ENCODE measurements at places on chromosomes 7 and 10. TPM values are rescaled to one million over a fixed set of nuclear protein-coding genes. Genes with fewer than 3 reads are reported as not detected.
A peak's percentile ranks its signal among the peaks of the same experiment; 100 is the strongest.

DNA sequence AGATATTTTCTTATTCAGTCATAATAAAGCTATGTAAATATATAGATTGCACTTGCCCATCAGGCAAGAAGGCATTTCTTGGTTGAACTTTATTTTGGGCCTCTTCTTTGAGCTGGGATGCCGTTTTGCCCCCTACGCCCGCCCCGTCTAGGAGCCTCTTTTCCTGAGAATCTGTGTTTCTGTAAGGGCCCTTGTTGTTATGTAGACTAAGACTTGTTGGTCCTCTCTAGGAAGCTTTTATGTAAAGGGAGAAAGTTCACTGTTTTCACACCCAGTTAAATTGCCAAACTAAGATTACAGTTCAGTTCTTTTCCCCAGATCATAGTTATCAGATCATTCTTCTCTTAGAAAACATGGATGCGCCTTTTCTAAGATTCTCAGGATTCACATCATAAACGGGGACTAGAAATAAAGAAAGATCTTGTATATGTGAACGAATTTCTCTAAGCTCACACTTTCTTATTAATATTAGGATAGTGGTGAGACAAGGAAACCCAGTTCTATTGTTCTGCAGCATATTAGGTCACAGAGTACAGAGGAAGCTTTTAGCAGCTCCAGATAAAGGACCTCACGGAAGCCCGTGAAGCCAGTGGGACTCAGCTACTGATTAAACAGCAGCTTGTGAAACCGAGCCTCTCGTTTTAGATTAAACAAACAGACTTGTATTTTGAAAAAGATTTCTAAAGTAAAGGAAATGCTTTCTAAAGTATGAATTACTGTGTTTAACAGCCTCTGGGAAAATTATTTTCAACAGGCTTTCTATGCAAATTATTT is 3.8 kb downstream of the LMTK2 start:
- DNase-seq, result no peak

- DNase-seq, result no peak
These were observed 20.3 kb upstream of the GIMAP2 start for GRCh38 chr7:150665089-150665748.

- peak; percentile 27 for DNase-seq
These were observed 707.8 kb downstream of the XPNPEP1 start for GRCh38 chr10:109215291-109216075.

GRCh38 chr10:131431978-131432690 is 120.6 kb upstream of the TCERG1L start:
- DNase-seq, result no peak

Gene STAMBPL1
- total RNA-seq, result 15.6 TPM

GRCh38 chr7:151735186-151735850 is 141.6 kb downstream of the PRKAG2 start:
- DNase-seq, result peak; percentile 35

- no peak for DNase-seq
These were observed 184.0 kb downstream of the GFRA1 start for GRCh38 chr10:116088985-116089384.

GRCh38 chr10:28722065-28722803 is 44.9 kb downstream of the BAMBI start:
- DNase-seq, result no peak

DNA sequence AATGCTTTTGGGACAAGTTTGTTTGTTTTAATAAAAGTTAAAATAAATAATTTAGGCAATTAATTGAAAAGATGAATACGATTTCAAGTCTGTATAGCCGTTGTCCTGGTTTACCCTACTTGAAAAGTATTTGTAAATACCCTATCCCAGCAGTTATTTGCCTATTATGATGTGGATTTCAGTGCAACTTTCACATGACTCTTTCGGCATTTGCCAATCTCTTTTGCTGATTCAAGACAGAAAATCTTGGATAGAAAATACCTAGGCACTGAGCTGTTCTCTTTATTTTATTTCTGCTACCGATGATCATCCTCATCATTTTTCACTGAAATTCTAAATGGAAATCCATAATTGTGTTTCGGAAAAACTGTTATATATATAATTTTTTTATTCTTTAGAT is 125.9 kb upstream of the FZD8 start:
- no peak for DNase-seq

- DNase-seq, result peak; percentile 89
These were observed 2.2 kb upstream of the ANTXRL start for GRCh38 chr10:46284286-46285229.

GRCh38 chr7:51140199-51141164 is 176.1 kb downstream of the COBL start:
- no peak for DNase-seq

Gene RPP30
- total RNA-seq, result 48.2 TPM

DNA sequence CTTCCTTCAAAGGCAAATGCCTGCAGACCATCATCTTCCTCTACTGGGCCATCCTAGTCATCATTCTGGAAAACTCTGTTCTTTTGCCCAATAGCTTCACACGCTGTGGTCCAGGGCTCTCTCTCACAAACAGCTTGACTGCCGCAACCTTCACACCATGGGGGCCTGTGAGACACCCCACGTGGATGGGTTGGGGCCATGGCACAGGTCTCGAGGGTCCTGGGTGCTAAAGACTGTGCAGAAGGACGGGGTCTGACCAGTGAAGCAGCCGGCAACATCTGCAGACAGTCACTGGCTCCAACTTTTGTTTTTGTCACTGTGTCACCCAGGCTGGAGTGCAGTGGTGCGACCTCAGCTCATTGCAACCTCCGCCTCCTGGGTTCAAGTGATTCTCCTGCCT is 28.1 kb downstream of the BRI3 start:
- DNase-seq, result no peak

Gene TYW1B
- total RNA-seq, result 0.78 TPM

Gene CPEB3
- 0.09 TPM for total RNA-seq

Gene XPNPEP1
- total RNA-seq, result 101 TPM

DNA sequence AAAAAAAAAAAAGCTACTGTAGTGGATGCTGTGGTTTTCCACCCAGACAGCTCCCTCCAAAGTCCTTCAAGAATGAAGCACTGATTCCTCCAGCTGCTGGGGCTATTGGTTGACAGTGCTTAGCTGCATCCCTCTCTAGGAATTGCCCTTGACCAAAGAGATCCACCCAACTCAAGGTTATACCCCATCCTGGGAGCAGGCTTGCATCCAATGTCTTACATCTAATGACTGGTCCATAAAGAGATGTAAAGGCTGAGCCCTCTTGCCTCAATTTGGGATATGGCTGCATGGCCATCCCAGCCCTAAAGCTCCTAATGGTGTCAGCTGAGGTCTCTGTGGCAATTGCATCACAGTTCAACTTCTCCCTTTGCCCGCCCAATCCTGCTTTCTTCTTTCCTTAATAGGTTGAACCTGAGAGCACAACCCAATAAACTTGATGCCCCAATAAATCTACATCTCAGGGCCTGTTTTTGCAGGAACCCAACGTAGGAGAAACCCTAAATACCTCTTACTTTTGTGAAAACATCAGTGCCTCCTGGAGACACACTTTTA is 4.4 kb downstream of the GPR37 start:
- no peak for DNase-seq

GRCh38 chr7:111312966-111313365 is 222.0 kb downstream of the LRRN3 start:
- DNase-seq, result no peak

GRCh38 chr7:12705878-12706277 is 18.4 kb downstream of the ARL4A start:
- DNase-seq, result no peak

Gene YWHAG
- 63.4 TPM for total RNA-seq

Gene SPDYE1
- total RNA-seq, result not detected

DNA sequence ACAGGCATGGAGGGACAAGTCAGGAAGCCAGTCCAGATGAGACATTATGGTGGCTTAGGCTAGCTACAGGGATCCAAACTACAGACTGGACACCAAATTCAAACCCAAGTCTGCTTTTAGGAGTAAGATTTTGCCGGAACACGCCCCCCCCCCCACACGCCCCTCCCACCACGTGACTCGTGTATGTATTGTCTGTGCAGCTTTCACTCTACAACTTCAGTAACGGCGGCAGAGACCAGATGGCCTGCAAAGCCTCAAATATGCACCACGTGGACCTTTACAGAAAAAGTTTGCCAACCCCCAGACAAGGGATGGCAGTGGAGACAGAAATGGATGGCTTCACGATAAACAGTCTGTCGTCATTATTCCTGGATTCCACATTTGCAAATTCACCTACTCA is 14.5 kb downstream of the HIPK2 start:
- DNase-seq, result no peak

GRCh38 chr7:78130446-78131215 is 332.1 kb downstream of the PHTF2 start:
- no peak for DNase-seq

DNA sequence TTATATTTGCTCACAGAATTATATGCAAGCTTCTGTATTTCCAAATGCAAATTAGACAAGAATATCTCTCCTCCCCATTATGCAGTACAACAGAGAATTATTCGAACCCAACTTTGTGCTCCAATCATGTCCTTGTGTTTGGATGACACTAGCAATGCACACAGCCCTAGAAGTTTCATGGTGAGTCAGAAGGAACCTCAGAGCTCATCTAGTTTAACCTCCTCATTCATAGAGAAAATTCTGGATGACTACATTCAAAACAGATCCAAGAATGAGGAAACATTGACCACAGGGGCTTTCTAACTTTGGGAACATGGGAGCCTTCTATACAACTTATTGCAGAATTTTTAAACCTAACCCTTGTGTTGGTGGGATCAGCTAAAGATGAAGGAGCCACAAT is 12.8 kb upstream of the ARID5B start:
- no peak for DNase-seq

Gene PPP1R9A
- total RNA-seq, result 10.8 TPM

Gene MYPN
- 0.64 TPM for total RNA-seq

DNA sequence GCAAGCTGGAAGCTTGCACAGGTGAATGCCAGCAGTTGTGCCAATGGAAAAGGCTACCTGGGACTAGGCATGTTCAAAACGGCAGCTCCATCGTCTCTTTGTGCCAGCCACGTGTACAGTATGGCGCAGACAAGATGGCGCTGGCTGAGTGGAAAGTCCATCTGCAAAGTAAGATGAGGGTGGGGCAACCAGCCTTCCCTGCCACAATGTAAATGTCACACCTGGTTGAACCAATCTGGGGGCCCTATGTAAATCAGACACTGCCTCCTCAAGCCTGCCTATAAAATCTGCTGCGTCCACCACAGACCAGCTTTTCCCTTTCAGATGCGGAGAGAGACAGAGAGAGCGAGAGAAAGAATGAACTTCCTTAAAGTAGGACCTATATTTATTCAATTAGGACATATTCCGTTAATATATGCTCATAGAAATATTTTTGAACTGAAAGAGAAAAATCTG is 18.5 kb upstream of the C7orf33 start:
- no peak for DNase-seq

DNA sequence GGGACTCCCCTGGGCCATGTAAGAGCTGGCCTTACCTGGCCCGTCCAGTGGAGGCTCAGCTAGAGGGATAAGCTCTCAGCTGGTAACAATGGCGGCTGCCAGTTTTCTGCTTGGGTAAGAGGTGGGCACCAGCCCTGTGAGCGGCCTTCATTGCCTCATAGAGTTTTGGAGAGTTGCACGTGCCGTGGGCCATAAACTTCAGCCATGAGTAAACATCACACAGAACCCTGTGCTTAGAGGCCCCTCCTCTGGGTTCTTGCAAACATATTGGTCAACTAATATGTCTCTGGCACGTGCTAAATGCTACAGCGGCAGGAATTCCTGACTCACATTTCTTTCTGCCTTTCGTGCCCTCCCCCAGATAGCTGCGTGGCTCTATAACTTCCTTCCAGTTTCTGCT is 103.9 kb upstream of the LEP start:
- DNase-seq, result no peak

DNA sequence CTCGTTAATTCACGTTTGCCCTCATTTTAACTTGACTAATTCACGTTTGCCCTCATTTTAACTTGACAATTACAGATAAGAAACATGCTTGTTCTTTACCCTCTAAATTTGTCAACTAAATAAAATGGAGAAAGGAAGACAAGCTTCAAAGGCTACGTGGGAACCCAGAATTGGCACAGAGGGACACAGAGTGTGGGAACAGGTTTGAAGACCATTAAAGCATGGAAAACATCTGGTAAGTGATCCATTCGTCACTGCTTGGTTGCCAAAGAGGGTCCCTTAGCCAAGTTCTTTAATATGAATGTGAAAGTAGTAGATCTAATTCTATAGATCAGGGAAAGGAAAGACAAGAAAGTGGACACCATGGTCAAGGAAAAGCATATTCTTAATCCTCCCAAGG is 57.2 kb downstream of the ITIH5 start:
- no peak for DNase-seq

Gene ARPC1B
- total RNA-seq, result 491 TPM

DNA sequence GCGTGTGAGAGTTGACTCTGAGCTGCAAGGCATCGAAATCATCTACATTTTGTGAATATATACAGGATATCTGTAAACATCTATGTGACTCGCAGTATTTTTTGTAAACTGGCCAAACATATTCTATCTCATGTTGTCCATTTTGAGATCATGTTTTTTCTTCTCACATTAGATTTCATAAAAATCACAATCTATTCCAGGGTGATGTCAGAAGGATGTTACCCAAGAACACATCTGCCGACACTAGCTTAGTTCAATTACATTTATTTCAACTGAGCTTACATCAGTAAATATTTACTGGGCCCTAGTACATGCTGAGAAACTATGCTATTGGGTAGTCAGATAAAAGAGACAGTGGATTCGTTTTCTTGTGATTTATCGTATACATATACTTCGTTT is 2.5 kb upstream of the BUB3 start:
- DNase-seq, result no peak

DNA sequence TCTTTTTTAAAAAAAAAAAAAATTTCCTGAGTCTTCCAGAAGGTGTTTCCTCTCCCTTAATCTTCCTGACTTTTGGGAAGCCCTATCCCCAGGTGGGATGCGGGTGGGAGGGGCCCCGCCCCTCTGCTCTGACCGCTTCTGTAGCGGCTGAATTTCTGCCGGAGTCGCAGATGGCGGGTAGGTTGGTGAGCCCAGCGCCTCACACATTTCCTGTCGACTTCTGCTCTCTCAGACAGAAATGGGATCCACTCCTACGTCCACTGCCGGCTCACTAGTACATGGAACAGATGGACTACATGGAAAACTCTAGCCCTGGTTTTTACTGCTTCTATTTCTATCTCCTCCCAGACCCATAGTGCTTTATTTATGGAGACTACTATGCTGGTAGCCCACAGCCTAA is 90.9 kb downstream of the NEUROD6 start:
- DNase-seq, result no peak

Gene AASS
- not detected for total RNA-seq

DNA sequence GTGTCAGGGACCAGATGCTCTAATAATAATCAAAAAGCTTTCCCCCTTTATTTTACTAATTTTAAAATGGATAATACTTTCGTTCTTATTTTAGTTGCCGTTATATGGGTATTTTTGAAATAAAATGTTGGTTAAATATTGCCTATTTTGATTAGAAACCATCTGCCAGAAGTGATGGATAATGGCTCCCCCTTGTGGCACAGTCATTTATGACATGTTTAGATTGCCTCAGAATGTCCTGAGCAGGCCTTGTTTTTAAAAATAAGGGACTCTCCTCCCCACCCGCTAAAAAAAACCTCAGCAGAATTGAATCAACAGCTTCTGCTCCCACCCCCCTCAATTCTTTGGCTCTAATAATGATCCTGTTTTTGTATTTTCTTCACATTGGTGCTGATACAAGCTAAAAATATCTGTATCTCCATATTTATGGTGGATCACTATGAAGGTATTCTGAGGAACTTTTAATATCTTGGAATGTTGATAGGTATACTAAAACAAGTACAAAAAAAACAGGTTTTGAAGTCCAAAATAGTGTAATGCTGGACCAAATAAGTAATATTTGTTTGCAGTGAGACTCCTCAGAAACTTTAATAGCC is 38.8 kb downstream of the TMEM60 start:
- peak; percentile 44 for DNase-seq
